ENCODE measurements at places on chromosomes 11 and 22.

DNA sequence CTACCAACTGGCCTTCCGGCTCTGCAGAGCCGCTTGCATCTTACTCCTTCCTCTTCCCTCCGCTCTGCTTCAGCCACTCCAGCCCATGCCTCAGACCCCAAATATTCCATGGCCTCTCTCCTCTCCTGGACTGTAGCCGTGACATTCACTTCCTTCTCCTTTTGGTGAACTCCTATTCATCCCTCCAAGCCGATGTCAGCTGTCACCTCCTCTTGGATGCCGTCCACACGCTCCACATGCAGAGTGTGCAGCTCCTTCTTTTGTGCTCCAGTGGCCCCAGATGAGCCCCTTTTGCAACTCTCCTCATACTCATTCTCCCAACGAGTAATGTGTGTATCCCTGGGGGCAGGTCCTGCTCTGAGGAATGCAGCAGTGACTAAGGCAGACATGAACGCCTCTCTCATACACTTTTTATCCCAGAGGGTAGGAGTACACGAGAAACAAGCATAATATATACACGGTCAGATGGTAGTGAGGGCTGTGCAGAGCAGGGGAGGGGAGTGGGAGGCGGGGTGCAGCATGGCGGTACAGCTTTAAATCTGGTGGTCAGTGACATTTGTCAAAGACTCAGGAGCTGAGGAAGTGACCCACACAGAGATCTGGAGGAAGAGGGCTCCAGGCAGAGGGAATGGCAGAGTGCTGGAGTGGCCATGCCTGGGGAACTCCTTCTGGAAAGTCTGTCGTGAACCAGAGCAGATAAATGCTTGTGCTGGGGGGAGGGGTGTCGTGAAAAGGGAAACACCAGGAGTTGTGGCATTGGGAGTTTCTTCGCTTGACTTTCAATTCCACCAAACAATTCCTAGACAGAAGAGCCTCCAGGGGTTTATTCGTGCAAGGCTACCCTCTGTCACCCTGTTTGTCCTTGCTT, 83.8 kb upstream of the ATXN10 start:
- no peak for DNase-seq

GRCh38 chr11:8719211-8719649, 36.6 kb downstream of the RPL27A start:
- DNase-seq, result no peak

- no peak for DNase-seq
Observed at GRCh38 chr11:87092159-87092558, 54.4 kb downstream of the TMEM135 start.

DNA sequence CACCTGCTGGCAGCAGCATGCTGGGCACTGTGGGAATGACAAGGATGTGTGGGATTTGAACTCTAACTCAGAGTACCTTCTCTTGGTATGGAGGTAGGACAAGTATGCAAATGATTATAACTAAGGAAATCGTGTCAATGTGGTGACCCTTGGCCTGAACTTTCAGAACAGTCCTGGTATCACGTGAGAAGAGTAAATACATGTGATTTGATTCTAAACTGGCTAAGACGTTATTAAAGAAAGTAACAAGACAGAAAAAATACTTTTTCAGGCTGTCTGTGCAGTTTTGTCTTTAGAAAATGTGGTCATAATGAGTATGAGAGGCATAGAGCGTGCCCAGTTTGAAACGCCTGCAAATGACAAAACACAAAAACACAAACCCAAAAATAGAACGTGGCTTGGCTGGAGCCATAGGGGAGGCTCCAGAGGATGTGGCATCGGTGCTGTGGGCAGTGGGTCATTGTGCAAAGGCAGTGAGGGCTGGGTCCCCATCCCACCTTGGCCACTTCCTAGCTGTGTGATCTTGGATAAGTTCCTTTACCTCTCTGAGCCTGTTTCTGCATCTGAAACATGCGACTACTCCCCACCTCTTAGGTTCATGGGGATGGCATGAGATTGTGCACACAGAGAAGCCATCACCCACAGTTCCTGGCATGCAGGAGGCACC, 18.4 kb upstream of the IL2RB start:
- DNase-seq, result no peak

DNA sequence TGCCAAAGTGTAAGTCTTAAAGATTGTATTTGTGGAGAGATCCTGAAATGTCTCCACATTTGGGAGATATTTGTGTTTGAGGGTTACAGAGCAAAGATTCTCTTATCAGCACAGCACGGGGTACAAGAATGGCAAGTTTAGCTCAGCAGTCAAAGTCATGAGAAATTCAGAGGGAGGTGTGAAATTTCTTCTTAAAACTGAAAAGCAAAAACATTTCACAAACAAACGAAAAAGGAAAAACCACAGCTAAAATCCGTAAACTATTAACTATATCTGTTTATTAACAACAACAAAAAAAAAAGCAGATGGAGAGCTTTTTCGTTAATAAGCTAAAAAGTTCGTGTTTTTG, 40.9 kb upstream of the ETS1 start:
- DNase-seq, result no peak

DNA sequence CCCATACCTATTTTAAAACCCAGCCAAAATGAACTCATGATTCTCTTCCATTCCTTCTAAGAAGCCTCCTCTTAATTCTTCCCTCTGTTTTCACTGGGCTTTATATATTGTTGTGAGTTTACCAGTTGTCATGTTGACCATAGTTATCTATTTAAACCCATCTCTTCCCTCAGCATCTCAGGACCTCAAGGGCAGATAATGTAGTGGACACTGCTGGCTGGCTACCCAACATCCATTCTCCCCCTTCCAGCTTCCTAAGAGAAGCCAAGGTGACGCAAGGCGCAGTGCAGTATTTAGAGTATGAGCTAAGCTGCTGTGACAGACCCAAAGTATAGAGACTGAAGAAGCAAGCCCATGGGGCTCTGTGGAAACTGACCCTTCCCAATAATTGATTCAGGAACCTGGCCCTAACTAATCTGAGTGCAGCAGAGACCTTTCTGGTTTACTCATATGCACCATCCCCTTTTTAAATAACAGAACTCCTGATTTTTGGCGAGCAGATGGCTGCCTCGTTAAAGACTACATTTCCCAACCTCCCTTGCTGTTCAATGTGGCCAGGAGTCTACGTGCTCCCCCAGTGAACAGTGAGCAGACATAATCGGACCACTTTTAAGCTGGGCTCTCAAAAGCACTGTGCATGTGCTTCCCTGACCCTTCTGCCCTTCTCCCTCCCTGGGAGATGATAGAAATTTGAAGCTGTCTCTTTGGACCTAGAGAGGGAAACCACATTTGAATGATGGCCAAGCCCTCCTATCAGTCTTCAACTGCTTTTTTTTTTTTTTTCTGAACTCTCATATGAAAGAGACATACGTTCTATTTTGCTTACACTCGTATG, 28.1 kb upstream of the CREB3L1 start:
- peak; percentile 47 for DNase-seq

DNA sequence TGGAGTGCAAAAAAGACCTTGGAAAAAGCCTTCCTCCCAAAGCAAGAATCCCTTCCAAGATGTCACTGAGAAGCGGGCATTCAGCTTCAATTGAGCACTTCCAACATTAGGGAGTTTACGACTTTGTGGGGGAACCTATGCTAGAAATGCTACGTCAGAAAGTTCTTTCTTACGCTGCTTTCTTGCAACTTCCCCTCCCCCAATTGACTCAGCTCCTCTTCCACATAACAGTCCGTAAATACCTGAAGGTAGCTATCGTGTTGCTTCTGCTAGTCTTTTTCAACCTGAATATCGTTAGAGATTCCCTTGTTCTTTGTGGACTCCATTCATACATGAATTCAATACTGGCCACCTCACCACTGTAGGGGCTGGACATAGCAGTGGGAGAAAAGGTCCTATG, 47.0 kb downstream of the VSIG10L2 start:
- DNase-seq, result no peak

GRCh38 chr11:59000003-59000402, 60.7 kb downstream of the GLYATL1 start:
- no peak for DNase-seq

GRCh38 chr22:24427500-24428164, at the start of gene ADORA2A:
ADORA2A (plus strand) TSS chr22:24427599; CDS start chr22:24433405, 5,806 bp downstream.
- DNase-seq, result peak; percentile 61

GRCh38 chr11:103892603-103893002, 143.8 kb upstream of the DDI1 start:
- no peak for DNase-seq

DNA sequence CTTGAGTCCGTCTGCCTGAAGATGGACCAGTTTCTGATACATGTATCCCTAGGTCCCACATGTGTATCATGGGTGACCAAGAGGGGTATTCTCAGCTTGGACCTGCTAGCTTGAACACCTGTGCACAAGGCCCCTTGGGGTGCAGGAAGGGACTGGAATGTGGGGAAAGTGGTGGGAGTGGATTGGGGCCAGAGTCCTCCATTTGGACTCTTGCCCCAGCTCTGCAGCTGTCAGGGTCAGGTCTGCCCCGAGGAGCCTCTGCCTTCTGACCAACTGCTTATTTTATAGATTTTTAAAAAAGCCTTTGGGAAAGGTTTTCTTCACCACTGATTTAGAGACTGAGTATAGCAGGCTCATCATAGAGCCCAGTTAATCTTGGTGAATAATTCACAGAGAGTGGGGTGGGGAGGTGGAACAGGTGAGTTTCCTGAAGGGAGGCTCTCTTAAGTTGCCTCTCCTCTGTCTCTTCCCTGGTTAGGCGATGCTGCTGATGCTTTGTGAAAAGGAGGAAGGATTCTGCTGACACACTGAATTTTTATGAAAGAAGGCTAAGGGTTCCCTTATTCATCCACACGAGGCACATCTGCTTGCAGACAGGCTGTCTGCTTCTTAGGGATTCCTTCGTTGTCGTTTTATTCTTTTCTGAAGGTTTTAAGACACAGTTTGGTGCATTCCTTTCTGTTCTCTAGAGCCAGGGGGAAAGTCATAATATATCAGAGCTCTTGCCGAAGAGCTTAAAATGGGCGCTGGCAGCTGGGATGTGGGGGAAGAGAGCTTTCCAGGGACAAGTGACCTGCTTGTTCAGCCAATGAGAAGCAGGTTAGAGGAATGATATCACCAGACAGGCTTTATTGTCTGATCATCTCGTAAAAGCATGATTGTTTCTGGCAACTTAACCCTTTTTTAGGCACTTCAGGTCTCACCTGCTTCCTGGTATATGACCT, 19.9 kb downstream of the TRIM44 start:
- no peak for DNase-seq

DNA sequence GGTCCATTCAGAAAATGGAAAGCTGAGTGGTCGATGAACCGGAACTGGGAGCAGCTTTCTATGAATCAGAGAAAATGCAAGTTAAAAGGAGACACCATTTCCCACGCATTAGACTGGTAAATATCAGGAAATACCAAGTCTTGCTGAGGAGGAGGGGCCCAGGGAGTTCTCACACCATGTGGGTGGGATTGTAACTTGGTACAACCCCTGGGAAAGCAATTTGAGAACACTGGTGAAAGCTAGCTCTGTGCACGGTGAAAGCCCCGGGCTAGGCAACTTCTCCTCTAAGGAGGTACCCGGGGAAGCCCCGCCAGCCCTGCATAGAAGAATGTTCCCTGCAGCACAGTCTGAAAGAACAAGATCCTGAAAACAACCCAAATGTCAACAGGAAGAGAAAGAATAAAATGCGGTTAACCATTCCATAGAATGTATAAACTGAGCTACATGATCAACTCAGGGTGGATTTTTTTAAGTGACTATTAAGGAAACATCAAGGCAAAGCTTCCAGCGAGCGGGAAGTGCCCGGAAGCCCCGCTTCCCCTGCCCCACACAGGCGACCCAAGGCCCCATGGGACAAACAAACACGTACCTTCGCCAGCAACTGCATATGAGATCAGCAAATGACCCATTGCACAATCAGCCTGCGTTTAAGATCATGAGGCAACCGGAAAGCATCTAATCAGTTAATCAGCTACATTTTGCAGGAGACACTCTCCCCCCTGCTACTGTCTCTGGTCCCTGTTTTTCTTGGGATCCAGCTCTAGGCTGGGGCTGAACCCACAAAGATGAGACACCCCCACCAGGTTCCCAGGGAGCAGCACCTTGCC, 11.3 kb downstream of the SHANK2 start:
- DNase-seq, result peak; percentile 11

GRCh38 chr11:727859-728748, 19.2 kb upstream of the TALDO1 start:
- peak; percentile 81 for DNase-seq

DNA sequence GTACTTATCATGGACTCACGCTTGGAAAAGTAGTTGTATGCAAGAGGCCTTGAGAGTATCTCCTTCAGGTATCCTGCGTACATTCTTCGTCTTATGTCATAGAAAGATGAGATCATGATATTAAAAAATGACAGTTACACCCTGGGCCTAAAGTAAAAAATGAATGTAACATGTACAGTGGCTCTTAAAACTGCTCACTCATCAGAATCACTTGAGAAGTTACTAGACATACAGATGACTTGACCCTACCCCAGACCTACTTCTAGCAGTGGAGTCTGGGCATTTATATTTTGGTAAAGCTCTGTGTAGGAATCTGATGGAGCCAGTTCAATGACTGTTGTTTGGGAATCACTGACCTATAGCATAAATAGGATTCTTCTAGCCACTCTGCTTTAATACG, 54.5 kb downstream of the PPME1 start:
- no peak for DNase-seq

DNA sequence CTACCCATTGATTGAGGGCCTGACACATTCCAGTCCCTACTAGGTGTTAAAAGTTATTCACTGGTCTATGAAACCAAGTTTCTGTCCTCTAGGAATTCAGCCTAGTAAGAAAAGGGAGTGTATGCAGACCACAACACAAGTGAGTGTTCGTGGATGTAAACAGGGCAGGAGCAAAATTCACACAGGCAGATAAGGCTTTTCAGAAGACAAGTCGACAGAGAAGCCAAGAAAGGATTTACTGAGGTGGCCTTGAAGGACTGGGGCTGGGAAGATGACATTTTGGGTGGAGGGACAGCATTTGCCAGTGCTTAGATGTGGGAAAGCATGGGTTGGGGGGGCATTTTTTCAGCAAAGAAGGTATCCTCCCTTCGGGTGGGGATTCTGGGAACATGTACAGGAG, 76.2 kb downstream of the TSPAN18 start:
- DNase-seq, result no peak

GRCh38 chr11:70612459-70613141, 214.3 kb downstream of the CTTN start:
- DNase-seq, result no peak

- peak; percentile 29 for DNase-seq
Observed at GRCh38 chr11:36041988-36042611, 98.2 kb downstream of the LDLRAD3 start.

DNA sequence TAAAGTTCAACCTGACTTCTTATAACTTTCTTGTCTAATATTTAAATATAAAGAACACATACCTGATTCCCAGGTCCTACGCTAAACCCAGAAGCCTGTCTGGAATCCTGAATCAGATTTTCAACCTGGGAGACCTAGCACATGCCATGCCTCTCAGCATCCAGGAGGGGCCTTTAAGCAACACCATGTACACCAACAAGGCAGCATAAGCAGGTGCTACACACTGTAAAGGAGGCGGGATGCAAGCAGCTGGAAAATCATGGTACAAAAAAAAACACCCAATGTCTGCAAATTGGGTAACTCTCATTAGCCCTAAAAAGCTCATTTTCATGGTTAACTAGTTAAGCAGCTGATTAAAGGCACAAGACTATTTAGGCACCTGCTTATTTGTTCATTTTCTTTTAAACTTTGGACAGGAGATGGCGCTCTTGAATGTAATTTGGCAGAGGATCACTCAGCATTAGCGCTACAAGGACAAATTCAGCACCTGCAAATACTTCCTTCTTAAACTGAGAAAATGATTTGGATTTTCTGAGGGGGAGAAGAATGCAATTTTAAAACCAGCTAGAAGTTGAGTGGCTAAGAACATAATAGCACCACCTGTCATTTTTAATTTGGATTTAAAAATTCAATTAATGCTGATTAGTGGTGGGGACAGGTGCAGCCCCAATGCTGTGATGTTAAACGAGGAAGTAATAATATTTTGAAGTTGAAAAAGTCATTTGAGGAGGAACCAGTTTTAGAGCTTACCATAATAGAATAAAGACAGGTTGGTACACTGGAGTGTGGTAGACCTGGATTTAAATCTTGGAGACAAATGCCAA, 104.0 kb downstream of the FAR1 start:
- DNase-seq, result peak; percentile 90

Measured in common myeloid progenitor, CD34-positive (primary cell).